Activated T-helper 1 cell treated with Interleukin-2 at 50 U/mL for 16 hours (primary cell): ENCODE measurements at places on chromosomes 7 and 10.

DNA sequence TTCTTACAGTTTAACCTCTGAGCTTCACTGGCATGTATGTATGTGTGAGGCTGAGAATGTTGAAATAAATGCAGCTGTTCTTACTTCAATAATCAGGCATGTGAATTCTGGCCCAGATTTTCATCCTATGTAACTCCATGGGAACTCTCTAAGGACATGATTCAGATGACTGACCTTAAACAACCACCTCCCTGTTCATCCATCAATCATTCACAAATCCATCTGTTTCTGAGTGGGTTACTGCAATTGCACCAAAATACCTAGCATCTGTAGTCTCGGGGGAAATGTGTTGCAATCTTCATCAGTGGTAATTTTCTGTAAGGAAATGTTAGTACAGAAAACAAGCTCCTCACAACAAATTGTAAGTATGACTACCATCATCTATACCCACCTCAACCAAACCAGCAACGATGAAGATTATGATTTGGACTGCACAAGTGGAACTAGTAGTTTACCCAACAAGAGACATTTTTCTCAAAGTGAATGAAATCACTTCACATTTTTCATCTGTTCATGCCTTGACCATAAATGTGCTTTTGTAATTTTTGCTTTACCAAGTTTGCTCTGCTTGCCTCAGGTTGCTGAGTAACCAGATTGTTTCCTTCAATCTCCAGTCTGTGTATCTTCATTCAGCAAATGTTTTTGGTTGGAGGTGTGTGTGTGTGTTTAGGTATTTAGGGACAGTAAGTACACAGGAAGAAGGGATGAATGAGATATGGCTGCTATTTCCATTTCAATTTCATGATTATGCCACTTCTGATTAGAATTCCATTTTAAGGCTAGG lies 65.7 kb upstream of the FZD8 start:
- no peak for DNase-seq

DNA sequence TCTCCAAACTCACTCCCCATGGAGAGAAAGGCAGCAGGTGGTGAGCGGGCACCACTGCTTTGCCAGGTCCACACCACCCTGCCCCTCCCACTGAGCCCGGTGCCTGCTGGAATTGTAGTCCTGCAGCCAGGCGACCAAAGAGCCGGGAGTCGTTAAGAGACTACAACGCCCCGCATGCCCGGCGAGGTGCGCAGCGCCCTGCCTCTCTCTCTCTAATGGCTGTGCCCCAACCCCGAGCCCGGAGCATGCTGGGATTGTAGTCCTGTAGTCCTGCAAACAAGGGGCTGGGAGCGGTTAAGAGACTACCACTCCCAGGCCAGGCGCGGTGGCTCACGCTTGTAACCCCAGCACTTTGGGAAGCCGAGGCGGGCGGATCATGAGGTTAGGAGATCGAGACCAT lies 8.1 kb upstream of the ZNF727 start:
- DNase-seq, result no peak

GRCh38 chr7:116732788-116733694 lies 61.0 kb downstream of the MET start:
- no peak for DNase-seq

- DNase-seq, result no peak
These were observed 49.6 kb upstream of the TPK1 start for GRCh38 chr7:144885478-144885877.

DNA sequence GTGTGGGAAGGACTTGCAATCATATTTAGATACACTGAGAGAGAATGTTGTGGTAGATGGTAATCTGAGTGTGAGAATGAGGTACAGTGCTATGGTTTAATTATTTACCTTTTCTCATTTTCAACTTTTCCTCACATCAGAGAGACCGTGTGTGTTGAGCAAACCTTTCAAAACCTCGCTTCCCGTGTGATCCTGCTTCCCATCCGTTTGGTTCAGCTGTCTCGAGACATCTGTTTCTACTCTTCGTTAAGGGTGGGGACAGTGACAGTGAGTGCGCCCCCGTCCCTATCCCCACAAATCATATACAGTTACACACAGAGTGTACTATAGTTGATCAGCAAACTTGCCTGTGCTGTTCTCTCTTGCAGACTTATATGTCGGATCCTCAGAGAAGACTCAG lies 33.0 kb upstream of the NOBOX start:
- no peak for DNase-seq

DNA sequence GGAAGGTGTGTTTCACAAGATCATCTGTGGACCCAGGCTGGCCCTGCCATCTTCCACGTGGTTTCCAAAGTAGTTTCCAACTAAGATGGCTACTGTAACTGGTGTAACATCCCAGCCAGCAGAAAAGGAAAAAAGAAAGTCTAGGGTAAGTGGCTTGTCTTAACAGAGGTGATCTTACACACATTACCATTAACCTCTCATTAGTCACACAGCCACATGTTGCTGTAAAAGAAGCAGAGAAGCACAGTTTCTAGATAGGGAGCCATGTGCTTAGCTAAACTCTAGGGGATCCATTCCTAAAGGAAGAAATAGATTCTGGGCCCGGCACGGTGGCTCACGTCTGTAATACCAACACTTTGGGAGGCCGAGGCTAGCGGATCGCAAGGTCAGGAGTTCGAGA lies 54.3 kb downstream of the ZNF438 start:
- DNase-seq, result no peak

DNA sequence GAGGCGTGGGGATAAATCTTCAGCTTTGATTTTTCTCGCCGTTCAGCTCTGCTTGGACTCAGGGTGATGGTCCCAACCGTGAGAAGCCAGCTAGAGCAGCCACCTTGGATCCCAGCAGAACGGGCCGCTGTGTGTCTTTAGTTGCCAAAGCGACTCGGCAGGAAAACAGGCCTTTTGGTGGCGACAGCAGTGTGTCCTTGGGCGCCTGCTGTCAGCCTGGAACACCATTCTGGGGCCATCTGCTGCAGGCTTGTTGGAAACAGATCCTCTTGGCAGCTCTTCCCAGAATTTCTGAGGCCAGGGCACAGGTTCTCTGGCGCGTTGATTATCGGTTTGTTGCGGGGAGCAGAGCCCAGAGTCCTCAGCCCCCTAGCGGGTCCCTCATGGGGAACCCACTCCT lies 97.6 kb downstream of the CUX1 start:
- no peak for DNase-seq
